Heart left ventricle (tissue), 16 donors: ENCODE measurements at places on chromosomes 7 and 10. TPM values are rescaled to one million over a fixed set of nuclear protein-coding genes. Genes with fewer than 3 reads are reported as not detected.

Gene CYP3A7
- not detected for total RNA-seq

Gene DPCD
- total RNA-seq: 23.8 TPM

- DNase-seq: no peak
These were observed 28.6 kb upstream of the CADPS2 start for GRCh38 chr7:122914812-122915211.

DNA sequence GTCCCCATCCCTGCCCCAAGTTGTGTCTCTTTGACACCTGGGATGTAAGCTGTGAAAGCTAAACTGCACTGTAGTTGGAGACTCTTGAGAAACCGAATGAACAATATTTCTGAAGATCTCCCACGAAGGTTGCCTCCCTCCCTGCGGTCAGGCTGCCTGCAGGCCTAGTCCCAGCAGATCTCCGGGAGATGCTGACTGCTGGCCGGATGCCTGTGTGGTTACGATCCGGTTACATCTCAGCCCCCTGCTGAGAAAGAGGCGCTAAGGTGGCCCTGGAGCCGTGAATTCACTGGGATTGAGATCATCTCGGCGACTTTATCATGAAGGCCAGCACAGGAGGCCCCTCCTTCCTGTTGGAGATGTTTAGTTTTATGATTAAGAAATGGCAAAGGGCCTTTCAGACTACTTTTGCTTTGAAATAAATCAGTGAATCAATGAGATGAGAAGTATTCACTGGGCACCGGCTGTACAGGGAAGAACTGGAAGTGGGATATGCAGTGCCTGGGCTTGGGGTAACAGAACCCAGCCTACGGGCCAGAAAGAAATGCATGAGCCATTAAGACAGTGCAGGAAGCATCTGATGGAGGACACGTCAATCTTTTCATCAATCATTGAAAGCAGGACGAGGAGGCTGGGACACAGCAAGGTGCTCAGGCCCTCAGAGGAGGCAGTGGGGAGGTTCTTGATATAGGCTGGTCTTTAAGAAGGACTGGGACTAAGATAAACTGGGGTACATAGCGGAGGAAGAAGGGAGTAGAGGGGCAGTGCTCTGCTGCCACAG is 177.6 kb downstream of the PRKAG2 start:
- peak; percentile 49 for DNase-seq

- DNase-seq: no peak
These were observed 16.3 kb downstream of the ZNF804B start for GRCh38 chr7:88775838-88776237.
